ENCODE measurements at places on chromosomes 1 and 21.

DNA sequence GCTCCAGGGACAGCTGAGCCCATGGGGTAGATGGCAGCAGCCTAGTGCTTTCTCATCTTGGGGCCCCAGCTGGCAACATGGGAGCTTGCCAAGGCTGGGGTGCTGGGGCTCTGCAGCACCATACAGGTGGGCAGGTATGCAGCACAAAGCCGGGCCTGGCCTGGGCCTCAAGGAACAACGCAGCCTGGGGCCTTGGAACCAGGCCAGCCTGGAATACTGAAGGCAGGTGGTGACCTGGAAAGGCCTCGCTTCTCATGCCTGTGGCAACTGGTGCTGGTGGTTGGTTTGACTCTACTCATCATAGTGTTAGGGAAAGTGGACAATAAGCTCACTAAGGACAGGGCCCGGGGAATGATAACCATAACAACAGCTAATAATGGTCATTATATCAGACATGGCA, 27.0 kb upstream of the SDHB start:
- no peak for DNase-seq

DNA sequence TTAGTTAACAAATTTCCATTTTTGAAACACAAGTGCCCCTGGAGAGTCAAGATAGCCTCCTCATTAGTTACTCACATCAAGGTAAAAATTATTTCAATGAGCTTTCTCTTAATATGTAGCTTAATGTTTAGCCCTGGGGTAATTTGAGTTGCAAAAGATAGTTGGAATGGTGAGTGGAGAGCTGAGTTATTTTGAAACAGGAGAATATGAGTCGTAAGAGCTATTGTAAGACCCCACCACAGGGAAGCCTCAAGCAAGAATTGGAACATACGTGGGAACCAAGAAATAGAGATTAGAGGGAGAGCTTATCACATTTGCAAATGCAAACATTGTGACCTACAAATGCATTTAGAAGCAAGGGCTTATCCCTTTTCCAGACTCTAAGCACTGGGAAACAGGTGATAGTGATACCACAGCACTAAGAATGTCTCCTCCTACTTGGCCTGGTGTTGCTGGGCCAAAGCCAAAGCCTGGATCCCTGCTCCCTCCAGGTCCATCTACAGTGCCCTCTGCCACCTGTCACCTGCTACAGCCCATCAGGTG, 635.1 kb downstream of the PTPRC start:
- no peak for DNase-seq

DNA sequence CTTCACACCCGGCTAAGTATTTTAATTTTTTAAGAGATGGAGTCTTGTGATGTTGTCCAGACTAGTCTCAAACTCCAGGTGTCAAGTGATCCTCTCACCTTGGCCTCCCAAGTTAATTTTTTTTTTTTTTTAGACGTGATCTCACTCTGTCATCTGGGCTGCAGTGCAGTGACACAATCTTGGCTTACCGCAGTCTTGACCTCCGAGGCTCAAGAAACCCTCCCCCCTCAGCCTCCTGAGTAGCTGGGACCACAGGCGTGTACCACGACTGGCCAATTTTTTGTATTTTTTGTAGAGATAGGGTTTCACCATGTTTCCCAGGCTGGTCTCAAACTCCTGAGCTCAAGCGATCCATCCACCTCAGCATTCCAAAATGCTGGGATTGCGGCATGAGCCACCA, 11.7 kb upstream of the IFNLR1 start:
- DNase-seq, result no peak

- DNase-seq, result no peak
Observed at GRCh38 chr1:102252731-102253505, 256.2 kb upstream of the OLFM3 start.

- no peak for DNase-seq
Observed at GRCh38 chr1:6207921-6208320, 2.0 kb downstream of the RNF207 start.

GRCh38 chr1:24985737-24986136, 55.7 kb upstream of the RUNX3 start:
- DNase-seq, result no peak

DNA sequence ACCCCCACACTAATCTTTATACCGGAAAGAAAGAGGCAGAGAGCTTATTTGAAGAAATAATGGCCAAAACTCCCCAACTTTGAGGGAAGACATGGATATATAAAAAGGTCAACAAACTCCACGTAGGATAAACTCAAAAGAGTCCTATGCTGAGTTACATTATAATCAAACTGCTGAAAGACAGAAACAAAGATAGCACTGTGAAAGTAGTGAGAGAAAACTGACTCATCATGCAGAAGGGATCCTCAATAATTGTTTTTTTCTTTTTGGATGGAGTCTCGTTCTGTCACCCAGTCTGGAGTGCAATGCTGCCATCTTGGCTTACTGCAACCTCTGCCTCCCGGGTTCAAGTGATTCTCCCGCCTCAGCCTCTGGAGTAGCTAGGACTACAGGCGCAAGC, 48.5 kb upstream of the TTC39A start:
- DNase-seq, result no peak

DNA sequence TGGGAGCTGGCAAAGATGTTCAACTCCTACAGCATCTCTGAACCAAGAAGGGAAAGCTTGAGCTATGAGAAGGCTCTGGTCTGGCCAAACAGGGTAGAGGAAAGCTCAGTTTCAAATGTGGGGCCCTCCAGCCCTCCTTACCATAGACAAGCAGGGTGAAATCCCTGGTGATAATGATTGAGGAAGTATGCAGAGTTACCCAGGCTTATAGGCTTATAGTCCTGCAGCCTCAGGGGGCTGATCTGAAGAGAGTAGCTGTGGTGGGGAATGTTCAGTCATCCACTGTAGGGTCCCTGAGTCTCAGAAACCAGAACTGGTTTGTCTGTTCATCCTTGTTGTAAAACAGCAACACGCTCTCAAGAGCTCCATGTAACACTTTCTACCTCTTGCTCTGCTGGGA, 19.8 kb upstream of the LY9 start:
- DNase-seq, result no peak

GRCh38 chr1:18109756-18110597, 2.4 kb downstream of the IGSF21 start:
- DNase-seq, result no peak

GRCh38 chr1:210711825-210712612, 383.3 kb downstream of the HHAT start:
- DNase-seq, result no peak

GRCh38 chr1:48858200-48858920, 81.7 kb upstream of the BEND5 start:
- DNase-seq, result no peak

DNA sequence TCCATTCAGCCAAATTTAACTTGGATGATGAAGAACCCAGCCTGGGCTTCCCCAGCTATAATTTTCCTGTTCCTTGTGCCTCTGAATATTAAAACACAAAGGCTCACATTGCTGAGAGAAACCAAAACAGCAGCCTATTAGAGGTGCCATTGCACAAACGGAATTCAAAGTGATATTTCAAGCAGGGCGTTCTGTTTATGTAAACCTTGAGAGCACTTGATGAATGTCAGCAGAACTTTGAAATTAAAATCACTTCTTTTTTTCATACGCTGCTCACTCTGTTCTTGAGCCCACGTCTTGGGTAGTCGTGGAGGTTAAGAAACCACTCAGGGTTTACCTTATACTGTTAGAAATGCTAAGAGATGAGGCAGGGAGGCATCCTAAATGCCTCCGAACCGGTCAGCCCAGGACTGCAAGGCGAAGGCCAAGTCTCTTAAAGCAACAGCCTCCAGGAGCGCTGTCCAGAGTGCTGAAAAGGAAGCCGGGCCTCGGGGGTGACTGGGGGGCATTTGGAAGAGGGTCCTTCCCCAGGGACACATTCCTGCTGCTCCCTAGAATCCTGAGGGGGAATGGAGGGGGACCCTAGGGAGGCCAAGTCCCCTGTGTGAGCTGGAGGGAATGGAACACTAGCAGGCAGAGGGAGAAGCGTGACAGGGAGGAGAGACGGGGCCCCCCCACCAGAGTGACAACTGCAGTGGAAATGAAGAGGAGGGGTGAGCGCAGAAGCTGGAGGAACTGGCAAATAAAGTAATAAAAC, 154.8 kb upstream of the VAMP3 start:
- DNase-seq, result no peak

DNA sequence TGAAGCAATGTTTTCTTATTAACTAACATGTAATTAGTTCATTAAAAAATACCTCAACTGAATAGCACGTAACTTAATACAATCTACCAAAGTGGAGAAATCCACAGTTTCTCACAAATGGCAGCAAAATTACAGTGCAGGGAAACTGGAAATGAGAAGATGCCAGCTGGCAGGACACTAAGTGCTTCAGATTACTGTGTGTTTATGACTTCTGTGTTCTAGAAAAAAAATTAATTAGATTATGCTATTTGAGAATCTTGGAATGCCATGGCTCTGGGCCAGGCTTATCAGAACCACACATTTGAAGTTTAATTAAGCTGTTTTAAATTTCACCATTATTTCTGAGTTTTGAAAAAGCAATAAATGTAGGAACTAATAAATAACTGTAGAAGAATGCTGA, 357.6 kb downstream of the TGFB2 start:
- no peak for DNase-seq

- DNase-seq, result no peak
Observed at GRCh38 chr1:7582460-7582972, 188.6 kb upstream of the VAMP3 start.

DNA sequence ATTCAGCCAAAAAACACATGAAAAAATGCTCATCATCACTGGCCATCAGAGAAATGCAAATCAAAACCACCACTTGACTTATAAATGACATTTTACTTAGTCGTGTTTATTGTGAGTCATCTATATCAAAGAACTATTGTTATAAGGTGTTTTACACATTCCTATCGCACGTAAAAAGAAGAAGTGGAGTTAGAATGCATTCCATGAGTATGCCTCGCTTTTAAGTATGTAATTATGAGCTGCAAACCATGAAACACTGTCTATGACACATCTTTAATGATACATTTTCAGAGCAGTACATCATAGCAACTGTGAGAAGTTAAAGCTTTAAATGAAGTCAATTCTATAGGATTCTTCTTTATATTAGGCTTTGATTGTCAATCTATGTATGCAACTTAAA, 614.3 kb upstream of the ADAMTS5 start:
- DNase-seq, result no peak

DNA sequence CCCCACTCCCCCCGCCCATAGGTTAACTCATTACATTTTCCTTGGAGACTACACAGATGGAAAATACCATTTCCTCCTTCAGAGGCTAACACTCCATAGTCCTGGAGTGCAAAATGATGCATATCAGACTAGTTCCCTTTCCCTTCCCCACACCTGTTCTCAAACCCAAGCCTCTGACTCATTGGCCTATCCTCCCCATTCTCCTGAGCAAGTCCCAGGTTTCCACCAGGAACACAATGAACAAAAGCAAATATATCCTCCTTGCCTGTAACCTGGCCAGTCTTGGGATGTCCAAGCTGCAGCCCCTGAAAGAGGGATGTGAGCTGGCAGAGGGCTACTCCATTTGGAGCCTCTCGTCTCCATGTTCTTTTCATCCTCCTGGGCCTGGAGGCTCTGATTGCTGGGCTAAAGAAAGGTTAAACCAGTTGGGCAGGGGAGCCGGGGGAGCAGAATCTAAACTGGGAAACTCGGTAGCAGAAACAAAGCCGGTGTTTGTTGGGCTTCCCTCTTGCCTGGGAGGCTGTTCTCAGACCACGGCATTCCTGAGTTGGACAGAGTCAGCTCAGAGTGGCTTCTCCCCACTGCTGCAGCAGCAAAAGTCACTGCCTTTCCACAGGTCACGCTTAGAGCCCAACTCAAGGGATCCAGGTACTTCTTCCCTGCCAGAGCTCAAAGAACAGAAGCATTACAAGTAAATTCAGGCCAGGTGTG, 13.9 kb downstream of the SSR2 start:
- DNase-seq, result no peak

DNA sequence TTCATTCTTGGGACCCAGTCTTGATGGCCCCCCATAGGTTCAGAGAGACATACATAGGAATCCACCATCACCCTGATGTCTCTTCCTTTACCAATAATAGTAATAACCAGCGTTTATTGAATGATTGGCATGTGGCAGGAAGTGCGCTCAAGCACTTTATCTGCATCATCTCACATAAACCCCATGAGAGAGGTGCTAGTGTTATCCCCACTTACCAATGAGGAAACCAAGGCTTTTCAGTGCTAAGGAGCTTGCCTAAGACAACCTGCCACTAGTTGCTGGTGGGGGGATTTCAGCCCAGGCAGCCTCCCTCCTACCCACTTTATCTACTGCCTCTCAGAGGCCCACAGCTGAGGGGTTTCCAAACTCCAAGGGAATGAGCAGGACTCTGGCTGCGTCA, 7.7 kb downstream of the LGR6 start:
- no peak for DNase-seq

DNA sequence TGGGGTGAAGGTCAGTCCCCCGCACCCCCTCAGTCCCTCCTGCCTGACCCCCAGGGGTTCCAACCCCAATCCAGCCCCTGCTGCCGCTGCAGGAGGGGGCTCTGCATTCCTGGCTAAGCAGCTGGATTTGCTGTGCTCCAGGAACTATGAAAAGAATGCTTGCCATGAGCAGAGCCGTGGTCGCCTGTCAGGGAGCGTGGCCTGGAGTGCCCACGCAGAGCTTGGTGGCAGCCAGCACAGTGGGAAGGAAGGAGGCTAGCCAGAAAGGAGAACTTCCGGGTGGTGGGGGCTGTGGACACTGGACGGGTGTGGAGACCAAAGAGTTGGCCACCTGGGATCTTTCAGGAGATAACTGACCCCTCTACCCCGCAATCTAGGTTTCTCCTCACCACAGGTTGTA, 5.6 kb downstream of the COL8A2 start:
- no peak for DNase-seq

GRCh38 chr1:92362970-92363369, 64.1 kb downstream of the RPAP2 start:
- DNase-seq, result no peak

DNA sequence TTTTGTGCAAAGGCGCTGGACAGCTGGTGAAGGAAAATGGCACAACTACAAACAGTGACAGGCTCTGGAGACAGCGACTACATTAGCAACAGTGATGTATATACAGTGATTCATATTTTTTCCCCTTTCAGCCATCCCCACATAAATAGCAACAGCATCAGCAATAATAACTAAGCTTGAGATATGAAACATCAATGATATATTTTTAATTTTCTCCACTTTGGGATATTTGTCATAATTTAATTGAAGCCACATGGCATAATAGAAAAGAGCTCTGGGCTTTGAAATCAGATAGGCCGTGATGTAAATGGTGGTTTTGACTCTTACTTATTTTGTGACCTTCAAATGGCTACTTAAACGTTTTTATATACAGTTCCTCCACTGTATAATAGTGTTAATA, 764.3 kb upstream of the PRMT6 start:
- no peak for DNase-seq

GRCh38 chr1:62746086-62746808, 37.7 kb upstream of the ATG4C start:
- no peak for DNase-seq

DNA sequence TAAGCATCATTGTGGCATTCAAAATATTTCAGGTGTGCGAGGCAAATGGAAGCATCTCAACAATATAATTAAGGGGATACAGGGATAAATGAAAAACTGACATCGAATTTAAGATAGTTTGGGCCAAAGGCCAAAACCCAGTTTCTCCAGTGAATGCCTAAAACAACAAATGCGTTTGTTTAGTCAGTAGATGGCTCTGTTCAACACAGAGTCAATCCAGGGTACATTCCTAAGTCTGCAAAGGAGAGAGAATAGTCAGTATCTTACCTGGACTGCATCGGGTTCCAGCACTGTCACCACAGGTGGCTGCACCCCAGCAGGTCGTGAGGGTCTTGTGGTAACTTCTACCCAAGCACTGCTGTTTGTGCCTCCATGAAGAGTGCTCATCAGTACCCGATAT, 321.1 kb downstream of the KCTD3 start:
- no peak for DNase-seq

GRCh38 chr1:207908107-207908734, 2.7 kb downstream of the CD34 start:
- no peak for DNase-seq

Measured in activated CD4-positive, CD25-positive, alpha-beta regulatory T cell (primary cell).